ENCODE measurements at places on chromosomes 12 and 14. TPM values are rescaled to one million over a fixed set of nuclear protein-coding genes. Genes with fewer than 3 reads are reported as not detected.
A peak's percentile ranks its signal among the peaks of the same experiment; 100 is the strongest.

DNA sequence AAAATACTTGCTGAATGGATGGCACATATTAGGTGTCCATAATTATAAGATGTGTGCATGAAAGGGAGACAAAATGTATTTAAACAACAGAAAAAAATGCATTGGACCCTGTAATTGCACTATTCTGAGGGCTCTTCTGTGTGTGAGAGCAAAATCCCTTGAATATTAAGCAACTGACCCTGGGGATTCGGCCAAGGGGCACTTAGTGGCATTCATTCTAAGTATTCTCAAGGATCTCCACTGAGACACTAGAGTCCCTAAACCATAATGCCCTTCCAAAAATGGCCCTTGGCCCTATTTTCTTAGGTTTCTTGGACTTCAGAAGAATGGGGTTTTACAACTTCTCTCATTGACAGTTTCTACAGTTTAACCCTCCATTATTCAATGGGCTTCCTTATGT, 388.6 kb downstream of the GLT1D1 start:
- no peaks in the 10 kb centered on the region for H3K4me1 ChIP-seq
- H3K27me3 ChIP-seq, result no peaks in the 10 kb centered on the region
- no peak overlapping the region for H3K4me3 ChIP-seq
- H3K36me3 ChIP-seq, result no peaks in the 10 kb centered on the region
- no peak for ATAC-seq
- H3K27ac ChIP-seq, result no peak overlapping the region

- no peaks in the 10 kb centered on the region for H3K4me1 ChIP-seq
- no peak overlapping the region for H3K4me3 ChIP-seq
- no peaks in the 10 kb centered on the region for H3K36me3 ChIP-seq
- H3K27ac ChIP-seq, result no peak overlapping the region
- ATAC-seq, result no peak
Measured at GRCh38 chr12:25904442-25904841, 54.0 kb upstream of the RASSF8 start.

The CLEC2A gene
- not detected for total RNA-seq

The SLC10A1 gene
- total RNA-seq, result not detected

The RASAL1 gene
- 21.3 TPM for total RNA-seq

DNA sequence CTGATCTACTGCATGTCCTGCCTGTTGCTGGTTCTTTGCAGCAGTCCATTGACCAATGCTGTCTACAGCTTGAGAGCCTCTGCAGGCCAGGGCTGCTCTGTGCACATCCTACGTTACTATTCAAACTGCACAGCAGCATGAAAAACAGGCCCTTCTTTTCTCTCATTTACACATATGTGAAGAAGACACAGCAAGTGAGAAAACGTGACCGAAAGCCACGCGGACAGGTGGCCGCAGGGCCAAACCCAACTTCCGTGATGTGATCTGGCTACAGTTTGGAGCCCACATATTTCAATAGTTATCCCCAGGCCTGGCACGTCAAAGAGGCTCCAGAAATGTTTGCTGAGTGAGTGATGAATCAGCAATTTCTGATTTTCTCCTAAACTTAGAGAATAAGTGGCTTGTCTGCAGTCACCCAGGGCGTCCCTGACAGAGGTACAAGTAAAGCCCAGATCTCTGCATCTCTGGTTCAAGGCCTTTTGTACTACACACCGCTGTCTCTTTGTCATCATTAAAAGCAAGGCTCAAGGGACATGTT, 17.9 kb upstream of the TCL1B start:
- H3K27me3 ChIP-seq, result peaks cover 28% of the 10 kb centered on the region
- no peak overlapping the region for H3K4me3 ChIP-seq
- no peaks in the 10 kb centered on the region for H3K4me1 ChIP-seq
- H3K36me3 ChIP-seq, result no peaks in the 10 kb centered on the region
- H3K27ac ChIP-seq, result no peak overlapping the region

The ANKRD33 gene
- total RNA-seq, result not detected

- peaks cover 3% of the 10 kb centered on the region for H3K4me1 ChIP-seq
- H3K4me3 ChIP-seq, result no peak overlapping the region
- no peaks in the 10 kb centered on the region for H3K36me3 ChIP-seq
- H3K27ac ChIP-seq, result no peak overlapping the region
- H3K27me3 ChIP-seq, result no peaks in the 10 kb centered on the region
- ATAC-seq, result no peak
Measured at GRCh38 chr14:23935158-23935557, 18.4 kb upstream of the DHRS4 start.

DNA sequence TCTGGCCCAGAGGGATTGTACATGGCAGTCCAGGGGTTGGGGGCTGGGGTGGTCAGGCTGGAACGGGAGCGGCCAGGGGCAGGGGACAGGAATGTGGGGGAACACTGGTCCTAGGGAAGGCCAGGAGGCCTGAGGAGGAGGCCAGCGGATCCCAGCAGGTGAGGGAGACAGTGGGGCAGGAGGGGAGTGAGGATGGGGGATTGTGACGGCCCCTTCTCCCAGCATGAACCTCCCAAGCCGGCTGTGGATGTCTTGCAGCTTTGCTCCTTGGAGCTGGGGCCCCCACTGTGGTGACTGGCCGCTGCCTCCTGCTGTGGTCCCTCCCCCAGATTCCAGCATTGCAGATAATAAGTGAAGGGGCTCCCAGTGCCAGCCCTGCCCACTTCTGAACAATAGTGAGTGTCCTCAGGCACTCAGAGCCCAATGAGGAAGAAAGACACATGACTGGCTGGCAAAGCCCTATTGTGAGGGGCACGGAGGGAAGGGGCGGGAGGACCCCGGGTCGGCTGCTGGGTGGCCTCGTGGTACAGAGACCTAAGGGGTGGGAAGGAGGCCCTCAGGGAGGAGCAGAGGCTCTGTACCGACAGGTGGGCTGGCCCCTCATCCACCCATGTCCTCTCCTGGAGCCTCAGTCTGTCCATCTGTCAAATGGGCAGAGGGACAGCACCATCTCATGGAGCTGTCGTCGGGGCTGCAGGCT, 215.0 kb downstream of the KIF26A start:
- H3K27ac ChIP-seq, result no peak overlapping the region
- no peaks in the 10 kb centered on the region for H3K36me3 ChIP-seq
- H3K4me1 ChIP-seq, result no peaks in the 10 kb centered on the region

GRCh38 chr12:102461501-102461900, 18.9 kb downstream of the IGF1 start:
- no peak overlapping the region for H3K4me3 ChIP-seq
- no peak for ATAC-seq
- H3K36me3 ChIP-seq, result no peaks in the 10 kb centered on the region
- H3K27ac ChIP-seq, result no peak overlapping the region
- H3K4me1 ChIP-seq, result no peaks in the 10 kb centered on the region
- H3K27me3 ChIP-seq, result peaks cover 11% of the 10 kb centered on the region

DNA sequence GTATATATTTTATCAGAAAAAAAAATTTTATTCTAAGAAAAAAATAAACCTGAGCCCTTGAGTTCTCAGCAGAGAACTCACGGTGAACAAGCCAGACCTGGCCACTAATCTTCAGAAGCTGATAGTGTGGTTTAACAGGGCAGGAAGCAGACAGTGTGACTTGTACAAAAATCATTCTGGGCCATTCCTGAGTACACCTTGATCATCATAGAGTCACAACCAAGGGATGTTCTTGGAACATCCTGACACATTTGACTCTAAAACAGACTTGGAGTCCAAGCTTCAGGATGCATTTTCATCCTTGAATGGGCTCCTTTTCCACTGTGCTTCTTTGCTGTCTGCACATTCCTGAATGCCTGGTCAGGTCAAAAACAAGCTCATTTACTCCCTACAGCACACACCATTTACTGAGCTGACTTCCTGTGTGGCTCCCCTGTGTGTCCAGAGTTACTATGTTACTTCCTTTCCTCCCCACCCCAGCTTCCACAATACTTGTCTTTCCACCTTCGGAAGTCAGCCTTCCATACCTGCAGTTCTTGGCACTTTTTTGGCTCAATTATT, 112.0 kb downstream of the ANO6 start:
- no peak overlapping the region for H3K27ac ChIP-seq
- peaks cover 26% of the 10 kb centered on the region for H3K36me3 ChIP-seq
- H3K4me3 ChIP-seq, result no peak overlapping the region
- H3K4me1 ChIP-seq, result peaks cover 10% of the 10 kb centered on the region

DNA sequence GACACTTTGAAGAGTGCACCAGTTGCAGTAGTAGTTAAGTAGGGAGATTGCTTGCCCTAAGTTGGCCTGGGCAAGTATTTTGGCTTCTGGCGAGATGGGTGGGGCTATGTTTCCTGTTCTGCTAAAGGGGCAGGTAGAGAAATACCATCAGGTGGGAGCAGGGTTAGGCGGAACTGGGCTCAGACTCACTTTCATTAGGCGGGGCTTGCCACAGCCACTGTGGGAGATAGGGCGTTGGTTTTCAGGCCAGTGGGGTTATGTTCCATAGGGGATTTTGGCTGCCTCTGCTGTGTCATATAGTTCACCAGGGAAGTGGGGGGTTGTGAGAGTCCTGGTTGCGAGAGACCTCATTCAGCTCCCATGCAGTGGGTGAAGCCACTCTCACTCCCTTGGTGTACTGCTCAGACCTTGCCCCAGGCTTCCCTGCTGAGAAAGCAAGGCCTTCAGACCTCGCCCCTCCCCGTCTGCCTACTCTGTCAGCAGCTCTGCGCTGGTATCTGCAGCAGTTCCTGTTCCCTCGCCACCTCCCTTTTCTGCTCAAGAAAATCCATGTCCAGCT, 43.3 kb downstream of the AEBP2 start:
- ATAC-seq, result peak; percentile 96
- H3K36me3 ChIP-seq, result peaks cover 89% of the 10 kb centered on the region
- peak overlapping the region; percentile 73 for H3K27ac ChIP-seq
- H3K4me1 ChIP-seq, result peaks cover 49% of the 10 kb centered on the region
- peak overlapping the region; percentile 71 for H3K4me3 ChIP-seq
- no peaks in the 10 kb centered on the region for H3K27me3 ChIP-seq

DNA sequence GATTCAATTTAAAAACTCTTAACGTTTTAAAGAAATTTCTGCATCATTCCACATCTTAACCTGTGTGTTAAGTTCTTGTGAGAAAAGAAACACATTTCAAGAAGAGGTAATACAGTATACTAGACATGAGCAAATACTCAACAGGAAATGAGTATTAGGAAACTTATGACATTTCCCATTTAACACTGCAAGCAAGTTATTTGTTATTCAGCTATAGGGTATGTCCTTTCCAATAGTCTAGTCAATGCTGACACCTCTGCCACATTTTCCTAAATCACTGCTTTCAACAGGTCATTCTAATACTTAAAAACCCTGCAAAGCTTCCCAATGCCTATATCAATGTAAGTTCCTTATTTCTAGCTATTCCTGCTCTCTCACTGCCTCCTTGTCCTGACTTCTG, 93.1 kb downstream of the DDHD1 start:
- H3K4me1 ChIP-seq, result peaks cover 13% of the 10 kb centered on the region
- peaks cover 90% of the 10 kb centered on the region for H3K36me3 ChIP-seq
- peak; percentile 75 for ATAC-seq
- no peak overlapping the region for H3K27ac ChIP-seq
- H3K27me3 ChIP-seq, result no peaks in the 10 kb centered on the region
- no peak overlapping the region for H3K4me3 ChIP-seq

The SERPINA6 gene
- not detected for total RNA-seq

- H3K27me3 ChIP-seq, result no peaks in the 10 kb centered on the region
- ATAC-seq, result peak; percentile 20
- peak overlapping the region; percentile 69 for H3K27ac ChIP-seq
- H3K4me3 ChIP-seq, result peak overlapping the region; percentile 81
Measured at GRCh38 chr12:56257491-56258067, 605 bp downstream of the ANKRD52 start.

DNA sequence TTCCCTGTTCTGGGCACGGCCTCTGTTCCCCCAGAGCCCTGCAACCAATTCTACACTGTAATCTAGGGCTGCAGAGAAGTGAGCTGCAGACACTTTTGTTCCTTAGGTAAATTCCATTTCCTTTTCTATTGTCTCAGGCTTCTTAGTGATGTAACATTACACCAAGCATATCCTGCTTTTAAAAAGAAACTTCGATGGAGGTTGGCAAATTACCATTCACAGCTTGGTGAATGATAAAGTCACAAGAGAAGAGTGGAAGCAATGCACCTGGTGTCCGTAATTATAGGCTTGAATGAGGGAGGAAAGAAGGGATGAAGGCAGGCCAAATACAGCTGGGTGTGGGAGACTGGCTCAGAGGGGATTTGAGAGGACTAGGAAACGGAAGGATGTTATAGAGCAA, 68.6 kb downstream of the PPM1A start:
- no peak overlapping the region for H3K27ac ChIP-seq
- no peak for ATAC-seq
- no peaks in the 10 kb centered on the region for H3K36me3 ChIP-seq

GRCh38 chr12:42282294-42282693, 43.6 kb downstream of the ZCRB1 start:
- no peaks in the 10 kb centered on the region for H3K36me3 ChIP-seq
- no peak overlapping the region for H3K4me3 ChIP-seq
- H3K4me1 ChIP-seq, result no peaks in the 10 kb centered on the region
- H3K27me3 ChIP-seq, result peaks cover 4% of the 10 kb centered on the region
- no peak for ATAC-seq

The MIPOL1 gene
- 0.67 TPM for total RNA-seq

DNA sequence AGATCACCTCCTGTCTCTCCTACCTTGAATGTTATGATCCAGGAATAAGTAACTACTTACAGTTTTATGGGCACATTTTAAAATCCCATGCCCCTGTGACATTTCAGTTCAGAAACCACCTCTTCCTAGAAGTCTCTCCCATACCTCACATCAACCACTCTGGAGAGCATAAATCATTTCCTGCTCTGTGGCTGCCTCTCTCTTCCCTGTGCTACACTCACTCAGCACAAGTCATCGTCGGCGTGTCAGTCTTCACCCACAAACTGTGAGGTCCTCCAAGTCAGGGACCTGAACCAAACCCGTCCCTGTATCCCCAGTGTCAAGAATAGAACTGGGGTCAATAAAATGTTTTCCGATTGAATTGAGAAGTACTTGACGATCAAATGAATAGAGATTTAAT, 863.3 kb downstream of the BCL11B start:
- peak overlapping the region; percentile 69 for H3K27ac ChIP-seq
- ATAC-seq, result peak; percentile 96
- H3K4me3 ChIP-seq, result peak overlapping the region; percentile 39
- H3K27me3 ChIP-seq, result no peaks in the 10 kb centered on the region
- H3K4me1 ChIP-seq, result peaks cover 6% of the 10 kb centered on the region
- H3K36me3 ChIP-seq, result no peaks in the 10 kb centered on the region

The ABCB9 gene
- 7.7 TPM for total RNA-seq

GRCh38 chr12:96514328-96514727, 25.0 kb downstream of the CFAP54 start:
- no peak overlapping the region for H3K27ac ChIP-seq
- H3K36me3 ChIP-seq, result no peaks in the 10 kb centered on the region
- H3K4me3 ChIP-seq, result no peak overlapping the region
- peaks cover 12% of the 10 kb centered on the region for H3K4me1 ChIP-seq
- ATAC-seq, result no peak
- H3K27me3 ChIP-seq, result no peaks in the 10 kb centered on the region

- H3K4me1 ChIP-seq, result peaks cover 4% of the 10 kb centered on the region
- H3K36me3 ChIP-seq, result no peaks in the 10 kb centered on the region
- no peak overlapping the region for H3K4me3 ChIP-seq
Measured at GRCh38 chr12:121689430-121689829, 20.0 kb upstream of the MORN3 start.

- H3K36me3 ChIP-seq, result no peaks in the 10 kb centered on the region
- H3K27me3 ChIP-seq, result peaks cover 52% of the 10 kb centered on the region
- H3K4me3 ChIP-seq, result no peak overlapping the region
- H3K27ac ChIP-seq, result no peak overlapping the region
- no peaks in the 10 kb centered on the region for H3K4me1 ChIP-seq
- no peak for ATAC-seq
Measured at GRCh38 chr12:98895086-98895651, 250.1 kb downstream of the APAF1 start.
